ENCODE measurements at places on chromosomes 16 and 17.

- DNase-seq = no peak
These were observed 19.4 kb downstream of the TMEM94 start for GRCh38 chr17:75475851-75476250.

DNA sequence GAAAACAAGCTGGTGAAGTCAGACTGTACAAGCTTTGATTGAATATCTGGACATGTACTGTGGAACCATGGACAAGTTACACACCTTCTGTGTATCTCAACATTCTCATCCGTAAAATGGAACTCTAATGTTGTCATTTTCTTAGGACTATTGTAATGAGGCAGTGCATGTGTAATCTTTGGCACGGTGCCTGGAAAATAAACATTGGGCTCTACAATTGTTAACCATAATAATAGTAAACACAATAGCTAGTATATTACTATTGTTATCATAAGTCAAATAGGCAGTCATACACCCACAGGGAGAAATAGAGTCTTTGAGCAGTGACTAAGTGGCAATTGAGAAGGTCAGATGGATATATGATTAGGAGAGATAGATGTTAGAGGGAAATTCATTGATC lies 39.8 kb upstream of the ANKFN1 start:
- DNase-seq = no peak

- DNase-seq = no peak
These were observed 21.6 kb upstream of the MSI2 start for GRCh38 chr17:57234739-57235092.

DNA sequence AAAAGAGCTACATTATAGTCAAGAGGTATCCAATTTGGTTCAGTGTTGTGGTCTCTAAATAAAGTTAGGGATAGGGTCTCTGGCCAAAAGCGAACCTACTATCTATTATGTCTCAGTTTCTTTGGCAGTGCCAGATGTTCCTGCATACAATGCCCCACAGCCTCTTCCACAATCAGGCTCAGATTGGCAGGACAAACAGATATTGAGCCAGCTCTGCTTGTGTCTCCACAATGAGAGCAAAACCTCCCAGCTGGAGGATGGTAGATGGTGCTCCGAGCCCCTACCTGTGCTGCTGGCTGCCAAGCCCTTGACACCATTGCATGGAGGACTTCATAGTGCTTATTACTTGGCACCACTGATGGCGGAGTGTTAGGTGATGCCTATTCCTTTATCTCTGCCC lies 19.7 kb downstream of the PHAF1 start:
- DNase-seq = no peak

GRCh38 chr17:17526369-17526768 lies 30.2 kb upstream of the RASD1 start:
- DNase-seq = no peak

GRCh38 chr16:50079397-50080140 lies 13.8 kb downstream of the HEATR3 start:
- DNase-seq = no peak

DNA sequence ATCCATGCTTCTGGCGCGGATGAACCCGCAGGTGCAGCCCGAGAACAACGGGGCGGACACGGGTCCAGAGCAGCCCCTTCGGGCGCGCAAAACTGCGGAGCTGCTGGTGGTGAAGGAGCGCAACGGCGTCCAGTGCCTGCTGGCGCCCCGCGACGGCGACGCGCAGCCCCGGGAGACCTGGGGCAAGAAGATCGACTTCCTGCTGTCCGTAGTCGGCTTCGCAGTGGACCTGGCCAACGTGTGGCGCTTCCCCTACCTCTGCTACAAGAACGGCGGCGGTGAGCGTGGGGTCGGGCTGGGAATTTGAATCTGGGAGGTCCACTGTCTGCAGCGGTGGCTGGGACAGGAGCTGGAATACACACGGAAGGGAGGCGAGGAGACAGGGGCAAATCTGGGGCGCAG lies 904 bp downstream of the SLC6A2 start:
- no peak for DNase-seq

GRCh38 chr16:81956213-81956948 lies 54.9 kb downstream of the SDR42E1 start:
- no peak for DNase-seq
